ENCODE measurements at places on chromosomes 12 and 14. TPM values are rescaled to one million over a fixed set of nuclear protein-coding genes. Genes with fewer than 3 reads are reported as not detected.

DNA sequence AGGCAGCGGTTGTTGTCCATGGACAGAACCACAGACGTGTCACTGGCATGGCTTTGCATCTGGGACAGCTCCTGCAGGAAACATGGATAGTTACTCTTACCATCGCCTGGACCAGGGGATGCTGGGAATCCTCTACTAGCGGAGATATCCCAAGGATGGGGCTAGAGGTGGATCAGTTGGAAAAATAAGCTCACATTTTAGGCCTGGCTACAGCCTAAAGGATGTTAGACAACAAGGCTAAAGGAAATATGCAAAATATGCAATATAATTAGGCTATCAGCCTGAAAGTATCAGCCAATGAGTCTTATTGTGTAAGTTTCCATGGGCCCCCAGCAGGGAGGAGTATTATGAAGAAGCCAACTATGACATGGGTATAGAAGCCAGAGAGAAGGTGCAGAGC lies 5.0 kb downstream of the KRT76 start:
- DNase-seq, result no peak
- H3K4me1 ChIP-seq, result no peaks in the 10 kb centered on the region
- peaks cover 29% of the 10 kb centered on the region for H3K27me3 ChIP-seq

GRCh38 chr14:67343601-67344230 lies 15.9 kb downstream of the ATP6V1D start:
- H3K27me3 ChIP-seq, result no peaks in the 10 kb centered on the region
- peaks cover 19% of the 10 kb centered on the region for H3K36me3 ChIP-seq
- peaks cover 38% of the 10 kb centered on the region for H3K4me1 ChIP-seq
- no peak overlapping the region for H3K4me3 ChIP-seq
- peak overlapping the region; percentile 85 for H3K27ac ChIP-seq
- no peak for DNase-seq

Gene NPAS3
- 1.1 TPM for total RNA-seq

Gene RERG
- 10.8 TPM for total RNA-seq

Gene KRT75
- 0.44 TPM for total RNA-seq

Gene ABCD2
- 0.38 TPM for total RNA-seq

DNA sequence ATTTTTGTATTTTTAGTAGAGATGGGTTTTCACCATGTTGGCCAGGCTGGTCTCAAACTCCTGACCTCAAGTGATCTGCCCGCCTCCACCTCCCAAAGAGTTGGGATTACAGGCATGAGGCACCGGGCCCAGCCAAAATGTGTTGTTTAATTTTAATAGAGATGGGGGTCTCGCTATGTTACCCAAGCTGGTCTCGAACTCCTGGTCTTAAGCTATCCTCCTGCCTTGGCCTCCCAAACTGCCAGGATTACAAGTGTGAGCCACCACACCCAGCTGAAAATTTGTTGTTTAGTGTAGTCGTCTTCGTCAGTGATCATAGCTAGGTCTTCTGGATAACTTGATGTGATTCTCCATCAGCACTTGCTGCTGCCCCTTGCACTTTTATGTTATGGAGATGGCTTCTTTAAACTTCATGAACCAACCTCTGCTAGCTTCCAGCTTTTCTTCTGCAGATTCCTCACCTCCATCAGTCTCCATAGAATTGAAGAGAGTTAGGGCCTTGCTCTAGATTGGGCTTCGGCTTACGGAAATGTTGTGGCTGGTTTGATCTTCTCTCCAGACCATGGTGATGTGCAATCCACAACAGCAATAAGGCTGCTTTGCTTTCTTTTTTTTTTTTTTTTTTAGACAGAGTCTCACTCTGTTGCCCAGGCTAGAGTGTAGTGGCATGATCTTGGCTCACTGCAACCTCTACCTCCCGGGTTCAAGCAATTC lies 13.0 kb downstream of the ISCU start:
- no peaks in the 10 kb centered on the region for H3K4me1 ChIP-seq
- H3K27me3 ChIP-seq, result no peaks in the 10 kb centered on the region
- no peak for DNase-seq
- no peak overlapping the region for H3K4me3 ChIP-seq
- no peak overlapping the region for H3K27ac ChIP-seq
- peaks cover under 1% of the 10 kb centered on the region for H3K36me3 ChIP-seq

DNA sequence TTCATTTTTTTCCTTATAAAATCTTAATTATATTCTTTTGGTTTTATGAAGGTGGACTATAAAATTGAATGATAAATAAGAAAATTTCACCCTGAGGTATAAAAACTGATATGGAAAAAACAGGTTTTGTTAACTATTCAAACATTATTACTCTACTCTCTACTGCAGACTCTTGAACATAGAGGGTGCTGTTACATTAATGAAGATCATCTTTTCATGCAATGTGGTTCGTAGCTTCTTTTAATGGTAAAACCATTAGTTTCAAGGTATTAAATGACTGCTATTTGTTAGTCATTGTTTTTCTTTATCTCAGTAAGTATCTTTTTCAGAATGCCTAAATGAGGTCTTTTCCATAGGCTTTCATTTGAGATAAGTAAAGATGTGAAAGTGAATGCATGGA lies 510.4 kb downstream of the SLC16A7 start:
- no peaks in the 10 kb centered on the region for H3K27me3 ChIP-seq
- H3K27ac ChIP-seq, result no peak overlapping the region
- no peaks in the 10 kb centered on the region for H3K36me3 ChIP-seq

DNA sequence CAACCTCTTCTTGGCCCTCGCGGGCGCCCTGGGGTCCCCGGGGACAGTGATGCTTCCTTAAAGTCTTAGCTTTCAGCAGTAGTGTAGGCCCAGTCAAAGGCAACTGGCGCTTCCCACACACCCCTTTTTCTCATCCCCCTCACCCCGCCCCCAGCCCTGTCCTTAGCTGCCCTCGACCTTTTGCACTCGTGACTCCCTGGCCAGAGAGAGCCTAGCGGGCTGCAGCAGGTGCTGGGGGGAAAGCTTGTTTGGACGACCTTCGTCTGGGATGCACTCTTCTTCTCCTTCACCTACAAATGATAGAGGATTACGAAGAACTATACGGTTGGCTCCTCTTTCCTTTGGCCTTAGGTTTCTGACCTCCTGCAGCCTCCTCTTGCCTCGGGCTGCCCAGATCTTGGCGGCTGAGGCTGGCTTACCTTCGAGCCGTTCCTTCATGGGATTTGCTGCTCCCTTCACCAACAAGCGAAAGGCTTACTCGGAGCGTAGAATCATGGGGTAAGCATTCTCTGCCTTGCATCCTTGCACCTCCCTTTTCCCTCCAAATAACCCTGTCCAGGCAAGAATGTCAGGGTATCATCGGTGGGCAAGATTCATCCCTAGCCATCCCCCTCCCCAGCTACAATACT lies 815 bp downstream of the COQ10A start:
- peaks cover 36% of the 10 kb centered on the region for H3K36me3 ChIP-seq
- peak overlapping the region; percentile 94 for H3K27ac ChIP-seq
- H3K27me3 ChIP-seq, result no peaks in the 10 kb centered on the region
- DNase-seq, result no peak

Gene NFKBIA
- total RNA-seq, result 441 TPM

- H3K4me1 ChIP-seq, result no peaks in the 10 kb centered on the region
- no peaks in the 10 kb centered on the region for H3K36me3 ChIP-seq
- H3K27ac ChIP-seq, result no peak overlapping the region
Observed at GRCh38 chr14:55223364-55223763, 32.0 kb upstream of the DLGAP5 start.

GRCh38 chr14:67187826-67188225 lies 1.4 kb upstream of the GARIN2 start:
- H3K36me3 ChIP-seq, result no peaks in the 10 kb centered on the region
- H3K27ac ChIP-seq, result no peak overlapping the region
- no peak overlapping the region for H3K4me3 ChIP-seq
- no peak for DNase-seq

- DNase-seq, result no peak
- H3K27ac ChIP-seq, result no peak overlapping the region
Observed at GRCh38 chr14:52735921-52736489, 6.0 kb downstream of the STYX start.

- H3K4me1 ChIP-seq, result no peaks in the 10 kb centered on the region
- no peak overlapping the region for H3K4me3 ChIP-seq
- no peak for DNase-seq
- H3K36me3 ChIP-seq, result no peaks in the 10 kb centered on the region
Observed at GRCh38 chr12:105469211-105469610, 138.7 kb downstream of the C12orf75 start.

DNA sequence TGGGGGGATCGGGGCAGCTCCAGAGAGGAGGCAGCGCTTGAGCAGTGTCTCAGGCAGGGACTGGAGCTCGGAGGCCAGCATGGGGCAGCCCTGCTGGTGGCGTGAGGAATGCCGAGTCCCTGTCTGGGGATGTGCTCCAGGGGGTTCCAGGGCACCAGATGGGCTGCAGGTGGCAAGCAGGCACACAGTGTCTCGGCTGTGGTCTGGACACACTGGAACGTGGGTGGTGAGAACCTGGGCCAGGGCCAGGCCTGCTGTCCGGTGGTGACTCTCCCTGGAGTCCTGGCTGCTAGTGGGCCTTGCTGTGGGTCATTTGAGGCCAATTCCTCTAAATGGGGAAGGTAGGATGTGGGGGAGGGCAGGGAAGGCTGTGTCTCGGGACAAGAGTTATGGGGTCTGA lies 199.4 kb upstream of the RTL1 start:
- no peaks in the 10 kb centered on the region for H3K4me1 ChIP-seq
- H3K4me3 ChIP-seq, result no peak overlapping the region
- H3K27ac ChIP-seq, result no peak overlapping the region
- no peaks in the 10 kb centered on the region for H3K27me3 ChIP-seq
- no peak for DNase-seq

Gene ALG10
- 1.3 TPM for total RNA-seq

Gene FAR2
- total RNA-seq, result 0.38 TPM

DNA sequence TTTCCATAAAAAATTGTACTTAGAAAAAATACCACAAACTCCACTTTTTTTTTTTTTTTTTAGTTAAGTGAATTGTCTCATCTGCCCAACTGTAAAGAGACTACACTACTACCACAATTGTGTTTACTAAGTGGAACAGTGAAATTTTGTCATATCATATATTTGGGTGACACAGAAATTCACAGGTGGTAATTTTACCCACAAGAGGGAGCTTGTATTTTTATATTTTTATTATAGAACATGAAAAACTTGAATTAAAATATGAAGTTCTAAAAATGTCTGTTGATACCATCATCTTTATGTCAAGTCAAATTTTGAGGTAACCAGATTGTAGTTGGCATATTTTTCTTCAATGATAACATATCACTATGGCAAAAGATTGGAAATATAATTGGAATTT lies 329.4 kb upstream of the SOX5 start:
- no peak overlapping the region for H3K4me3 ChIP-seq
- H3K27me3 ChIP-seq, result no peaks in the 10 kb centered on the region
- H3K36me3 ChIP-seq, result no peaks in the 10 kb centered on the region
- H3K4me1 ChIP-seq, result no peaks in the 10 kb centered on the region
- H3K27ac ChIP-seq, result no peak overlapping the region
- DNase-seq, result no peak

GRCh38 chr12:84607170-84607819 lies 305.3 kb downstream of the SLC6A15 start:
- H3K27ac ChIP-seq, result no peak overlapping the region
- no peak for DNase-seq
- H3K4me3 ChIP-seq, result no peak overlapping the region
- no peaks in the 10 kb centered on the region for H3K4me1 ChIP-seq
- H3K27me3 ChIP-seq, result no peaks in the 10 kb centered on the region
- H3K36me3 ChIP-seq, result no peaks in the 10 kb centered on the region

- H3K27ac ChIP-seq, result no peak overlapping the region
- DNase-seq, result no peak
- no peaks in the 10 kb centered on the region for H3K27me3 ChIP-seq
- H3K4me3 ChIP-seq, result no peak overlapping the region
- H3K36me3 ChIP-seq, result no peaks in the 10 kb centered on the region
Observed at GRCh38 chr12:26813812-26814211, 19.2 kb downstream of the ITPR2 start.

Gene MGP
- 108 TPM for total RNA-seq

DNA sequence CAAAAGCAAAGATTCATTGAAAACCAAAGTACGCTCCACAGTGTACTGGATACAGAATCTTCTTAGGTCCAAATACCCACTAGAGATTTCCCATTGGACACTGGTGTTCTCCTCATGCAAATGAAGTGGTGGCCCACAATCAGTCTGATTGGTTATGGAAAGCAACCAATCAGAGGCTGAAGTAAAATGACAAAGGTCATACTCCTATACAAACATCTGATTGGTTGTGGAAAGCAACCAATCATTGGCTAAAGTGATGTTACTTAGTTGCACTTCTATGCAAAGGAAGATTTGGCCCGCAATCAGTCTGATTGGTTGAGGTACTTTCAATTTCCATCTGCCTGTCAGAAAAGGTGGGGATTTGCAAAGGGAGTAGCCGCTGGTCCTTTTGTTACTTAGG lies 1.3 kb upstream of the WASHC3 start:
- no peak for DNase-seq
- no peak overlapping the region for H3K4me3 ChIP-seq
- no peaks in the 10 kb centered on the region for H3K27me3 ChIP-seq
- peaks cover 8% of the 10 kb centered on the region for H3K36me3 ChIP-seq

- no peak overlapping the region for H3K4me3 ChIP-seq
- no peak for DNase-seq
- H3K36me3 ChIP-seq, result no peaks in the 10 kb centered on the region
- H3K27ac ChIP-seq, result no peak overlapping the region
Observed at GRCh38 chr12:32159925-32160324, 53.3 kb downstream of the BICD1 start.

Gene RASAL1
- total RNA-seq, result 61.9 TPM

DNA sequence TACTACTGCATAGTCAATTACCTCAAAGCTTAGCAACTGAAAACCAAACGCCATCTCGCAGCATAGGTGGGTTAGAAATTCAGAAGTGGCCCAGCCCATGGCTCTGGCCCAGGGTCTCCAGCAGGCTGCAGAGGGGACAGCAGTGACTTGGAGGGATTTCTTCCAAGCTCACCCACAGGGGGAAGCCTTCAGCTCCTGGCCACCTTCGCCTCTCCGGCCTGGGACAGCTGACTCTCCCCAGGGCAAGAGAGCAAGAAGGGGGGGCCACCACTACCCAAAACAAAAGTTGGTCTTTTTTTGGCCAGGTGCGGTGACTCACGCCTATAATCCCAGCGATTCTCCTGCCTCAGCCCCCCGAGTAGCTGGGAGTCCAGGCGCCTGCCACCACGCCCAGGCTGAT lies 32.2 kb upstream of the ANKRD9 start:
- no peaks in the 10 kb centered on the region for H3K36me3 ChIP-seq
- no peak overlapping the region for H3K4me3 ChIP-seq
- peaks cover 16% of the 10 kb centered on the region for H3K4me1 ChIP-seq

Gene SLC11A2
- 39.1 TPM for total RNA-seq

DNA sequence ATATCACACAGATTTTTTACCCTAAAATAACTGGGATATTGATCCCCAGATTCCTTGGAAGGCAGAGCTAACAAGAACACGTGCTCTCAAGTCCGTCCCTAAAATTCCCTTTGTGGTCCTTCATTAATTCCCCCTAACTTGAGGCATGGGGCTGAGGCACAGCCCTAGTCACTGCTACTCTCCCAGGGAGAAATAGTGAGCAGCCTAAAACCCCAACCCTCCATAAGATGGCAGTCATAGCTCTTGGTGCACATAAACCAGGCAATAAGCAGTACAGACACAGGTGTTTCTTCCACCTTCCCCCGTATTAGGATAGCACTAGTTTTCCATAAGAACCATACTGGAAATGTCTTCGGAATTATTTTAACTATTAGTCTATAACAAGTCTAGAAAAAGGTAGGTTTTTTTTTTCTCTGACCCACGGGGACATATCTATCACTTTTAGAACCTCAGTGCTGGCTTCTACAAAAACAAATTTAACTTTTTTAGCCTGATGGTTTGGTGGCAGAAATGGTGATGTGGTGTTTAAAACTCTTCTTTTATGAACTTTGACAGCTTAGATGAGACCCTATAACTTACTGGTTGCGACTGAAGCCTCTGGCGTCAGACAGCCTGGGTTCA lies 3.1 kb upstream of the ARHGEF40 start:
- H3K27ac ChIP-seq, result no peak overlapping the region
- H3K27me3 ChIP-seq, result no peaks in the 10 kb centered on the region
- no peaks in the 10 kb centered on the region for H3K36me3 ChIP-seq
- H3K4me1 ChIP-seq, result peaks cover 23% of the 10 kb centered on the region
- no peak overlapping the region for H3K4me3 ChIP-seq

Gene TDP1
- 24.5 TPM for total RNA-seq
